ENCODE measurements at places on chromosomes 3 and 15. TPM values are rescaled to one million over a fixed set of nuclear protein-coding genes. Genes with fewer than 3 reads are reported as not detected.

DNA sequence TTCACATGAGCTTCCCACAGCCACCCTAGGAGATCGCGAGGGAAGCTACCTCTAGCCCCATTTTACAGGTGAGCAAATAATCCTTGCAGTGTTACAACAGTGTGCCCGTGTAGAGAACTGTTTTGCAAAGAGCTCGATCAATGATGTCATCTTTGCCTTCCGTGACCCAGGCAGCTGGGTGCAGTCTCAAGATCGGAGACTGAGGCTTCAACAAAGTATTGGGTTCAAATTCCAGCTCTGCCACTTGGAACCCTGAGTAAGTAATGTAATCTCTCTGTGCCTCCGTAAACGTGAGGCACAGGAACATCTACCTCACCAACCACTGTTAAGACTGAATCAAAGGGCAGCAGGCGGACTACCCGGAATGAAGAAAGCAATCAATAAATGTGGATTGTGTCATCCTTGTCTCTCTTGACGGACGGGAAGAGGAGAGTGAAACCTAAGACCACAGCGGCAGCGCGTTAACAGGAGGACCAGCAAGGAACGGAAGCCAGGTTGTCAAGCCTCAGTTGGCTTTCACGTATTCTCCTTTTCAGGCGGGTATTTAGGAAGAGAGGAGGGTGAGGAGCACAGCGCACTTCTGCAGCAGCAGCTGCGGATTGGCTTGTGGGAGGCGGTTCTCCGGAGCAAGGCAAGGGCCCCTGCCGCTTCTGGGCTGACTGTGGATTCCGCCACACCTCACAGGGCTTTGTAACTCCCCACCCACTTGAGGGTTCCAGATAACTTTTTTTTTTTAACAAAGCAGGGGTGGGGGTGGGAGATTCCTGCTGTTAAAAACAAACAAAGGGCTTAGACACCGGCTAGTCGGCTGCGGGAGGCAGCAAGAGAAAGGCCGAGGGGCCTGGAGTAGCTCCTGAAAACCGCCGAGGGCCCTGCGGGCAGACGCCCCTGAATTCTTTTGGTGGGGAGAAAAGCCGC, 1.5 kb upstream of the SMAD3 start:
- DNase-seq = no peak

- peak; percentile 24 for DNase-seq
Observed at GRCh38 chr3:127217596-127218453, 24.9 kb downstream of the PRR23E start.

DNA sequence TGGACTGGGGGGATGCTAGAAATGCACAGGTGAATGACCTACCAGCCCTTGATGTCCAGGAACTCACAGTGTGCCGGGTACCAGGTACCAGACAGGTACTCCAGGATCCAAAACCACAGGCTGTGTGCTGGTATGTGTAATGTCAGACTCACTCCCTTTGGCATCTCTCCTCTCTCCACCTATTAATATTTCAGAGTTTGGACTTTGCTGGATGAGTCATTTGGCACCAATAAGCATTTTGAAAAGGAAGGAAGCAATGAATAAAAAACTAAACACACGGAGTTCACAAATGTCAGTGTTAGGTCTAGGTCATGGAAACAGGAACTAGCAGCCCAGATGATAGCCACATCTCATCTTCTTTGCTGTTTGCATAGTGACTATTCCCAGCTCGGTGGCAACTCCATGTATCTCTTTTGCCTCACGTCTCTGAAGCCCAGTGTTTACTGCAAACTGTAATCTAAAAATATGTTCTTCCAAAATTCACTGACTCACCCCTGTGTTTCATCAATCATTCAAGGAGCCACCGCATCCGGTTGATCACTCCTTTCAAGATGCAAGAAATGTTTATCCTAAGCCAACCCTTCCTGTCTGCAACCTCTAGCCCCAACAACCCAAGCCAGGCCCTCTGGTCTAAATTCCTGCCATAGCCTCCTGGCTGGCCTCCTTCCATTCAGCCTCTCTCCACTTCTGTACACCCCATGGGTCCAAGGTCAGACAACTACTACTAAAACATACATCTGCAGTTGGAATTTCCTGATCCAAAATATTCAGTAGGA, 8.4 kb downstream of the ITGB5 start:
- DNase-seq = peak; percentile 95

DNA sequence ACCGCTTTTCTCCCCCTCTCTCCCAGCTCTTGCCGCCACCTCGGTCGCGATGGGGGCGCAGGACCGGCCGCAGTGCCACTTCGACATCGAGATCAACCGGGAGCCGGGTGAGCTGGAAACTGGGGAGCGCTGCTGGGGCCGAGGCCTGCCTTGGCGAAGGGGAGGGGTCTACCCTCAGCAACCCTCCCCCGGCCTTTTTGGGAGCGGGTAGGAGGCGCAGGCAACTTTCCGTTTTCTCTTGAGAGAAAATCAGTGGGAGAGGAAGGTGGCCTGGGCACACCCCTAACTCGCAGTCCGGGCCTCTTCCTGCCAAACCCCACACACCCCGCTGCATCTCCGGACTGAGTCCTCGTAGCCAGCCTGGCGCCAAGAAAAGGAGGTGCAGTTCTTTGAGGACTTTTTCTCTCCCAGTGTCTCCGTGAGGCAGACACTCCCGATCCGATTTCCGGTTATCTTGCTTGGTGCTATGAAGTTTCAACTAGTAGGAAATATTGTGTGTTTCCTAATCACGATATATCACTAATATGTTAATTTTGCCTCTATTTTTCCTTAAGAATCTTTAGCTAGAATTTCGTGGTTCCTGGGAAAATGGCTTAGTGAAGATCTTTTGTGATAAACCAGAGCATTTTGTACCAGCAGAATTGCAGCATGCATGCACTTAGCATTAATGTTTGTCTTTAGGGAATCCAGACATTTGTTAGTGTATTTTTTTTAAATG, 631 bp downstream of the NKTR start:
- peak; percentile 63 for DNase-seq

DNA sequence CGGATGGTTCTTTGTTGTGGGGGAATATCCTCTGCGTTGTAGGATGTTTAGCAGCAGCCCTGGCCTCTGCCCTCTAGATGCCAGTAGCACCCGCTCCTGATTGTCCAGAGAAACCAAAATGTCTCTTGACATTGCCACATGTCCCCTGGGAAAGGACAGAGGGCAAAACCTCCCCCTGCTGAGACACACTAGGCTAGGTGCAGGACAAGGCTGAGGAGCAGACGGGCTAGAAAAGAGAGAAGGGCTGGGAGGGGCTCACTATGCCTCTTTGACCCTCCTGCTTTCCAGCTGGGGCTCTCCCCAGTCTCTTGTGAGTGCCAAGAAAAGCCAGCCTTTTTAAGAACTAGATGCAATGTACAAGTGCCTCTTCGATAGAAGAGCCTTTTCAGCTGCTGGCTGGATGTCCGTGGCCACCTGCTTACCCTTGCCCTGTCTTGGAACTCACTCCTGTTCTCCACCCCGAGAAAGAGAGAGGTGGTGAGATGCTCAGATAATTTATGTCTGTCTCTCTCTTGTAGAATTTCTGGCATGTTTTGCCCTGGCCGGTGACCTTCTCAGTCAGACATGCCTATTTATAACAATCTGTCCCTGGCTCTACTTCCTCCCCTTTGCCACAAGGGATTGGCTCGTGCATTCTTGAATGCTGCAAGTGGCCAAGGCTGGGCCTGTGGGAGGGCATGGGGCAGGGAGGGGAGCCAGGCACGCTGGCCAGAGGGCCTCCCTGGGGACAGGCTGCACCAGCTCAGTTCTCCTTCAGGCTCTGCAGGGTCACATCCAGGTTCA, 142.6 kb downstream of the RPLP1 start:
- DNase-seq = no peak

GRCh38 chr3:71415681-71416122, 167.8 kb downstream of the FOXP1 start:
- DNase-seq = no peak

DNA sequence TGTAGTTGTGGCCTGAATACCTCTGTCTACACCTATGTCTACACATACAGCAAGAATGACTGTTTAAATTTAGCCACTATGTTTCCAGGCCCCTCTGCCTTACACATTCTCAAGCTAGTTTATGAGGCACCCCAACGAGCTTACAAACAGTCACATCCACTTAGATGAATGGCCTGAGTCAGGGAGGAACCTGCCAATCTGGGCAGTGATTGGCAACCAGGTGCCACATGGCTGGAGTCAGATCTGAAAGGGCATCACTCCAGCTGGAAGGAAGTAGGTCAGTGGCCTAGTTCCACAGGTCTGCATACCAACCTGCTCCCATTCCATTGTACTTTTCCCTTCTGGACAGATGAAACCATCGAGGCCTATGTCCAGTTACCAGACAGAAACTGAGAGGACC, 136.3 kb downstream of the FOXP1 start:
- DNase-seq = no peak

DNA sequence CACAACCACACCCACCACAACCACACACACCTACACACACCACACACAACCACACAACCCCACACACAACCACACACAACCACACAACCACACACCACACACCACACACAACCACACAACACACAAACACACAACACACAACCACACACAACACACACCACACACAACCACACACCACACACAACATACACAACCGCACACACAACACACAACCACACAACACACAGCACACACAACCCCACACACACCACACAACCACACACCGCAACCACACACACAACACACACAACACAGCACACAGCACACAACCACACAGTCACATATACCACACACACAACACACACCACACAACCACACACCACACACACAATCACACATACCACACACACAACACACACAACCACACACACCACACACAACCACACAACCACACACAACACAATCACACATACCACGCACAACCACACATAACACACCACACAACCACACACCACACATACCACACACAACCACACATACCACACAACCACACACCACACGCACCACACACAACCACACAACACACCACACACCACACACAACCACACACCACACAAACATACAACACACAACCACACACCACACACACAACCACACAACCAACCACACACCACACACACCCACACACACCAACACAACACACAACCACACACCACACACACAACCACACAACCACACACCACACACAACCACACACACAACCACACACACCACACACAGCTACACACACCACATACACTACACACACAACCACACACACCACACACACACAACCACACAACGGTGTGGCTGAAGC, 23.7 kb downstream of the CPN2 start:
- DNase-seq = no peak

GRCh38 chr3:50267280-50267913, 1.6 kb upstream of the SEMA3B start:
- no peak for DNase-seq

Gene NRG4
- 0.15 TPM for total RNA-seq

Gene RETNLB
- total RNA-seq = not detected

Gene KLHL40
- total RNA-seq = not detected

Gene RAD51
- total RNA-seq = 17.9 TPM

Data from Daoy (cell line).